ENCODE measurements at places on chromosomes 3 and 15.

GRCh38 chr3:197737319-197737649 is 580 bp upstream of the RUBCN start:
- no peak for DNase-seq

DNA sequence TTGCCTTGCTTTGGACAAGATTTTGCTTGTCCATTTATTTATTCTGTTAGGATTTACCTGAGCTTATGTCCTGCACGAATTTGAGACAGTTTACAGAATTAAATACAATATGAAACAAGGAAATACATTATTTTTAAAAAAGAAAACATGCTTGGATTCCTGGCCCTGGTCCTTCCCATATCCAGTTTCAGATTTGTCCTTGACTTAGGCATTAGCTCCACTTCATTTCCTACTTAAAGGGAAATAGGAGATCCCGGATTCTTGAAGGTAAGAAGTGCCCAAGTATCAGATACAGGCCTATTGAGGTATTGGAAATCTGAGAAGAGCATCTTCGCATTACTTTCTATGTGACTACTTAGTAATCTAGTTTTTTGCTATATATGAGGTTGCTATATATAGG is 672.0 kb downstream of the SI start:
- DNase-seq = no peak

DNA sequence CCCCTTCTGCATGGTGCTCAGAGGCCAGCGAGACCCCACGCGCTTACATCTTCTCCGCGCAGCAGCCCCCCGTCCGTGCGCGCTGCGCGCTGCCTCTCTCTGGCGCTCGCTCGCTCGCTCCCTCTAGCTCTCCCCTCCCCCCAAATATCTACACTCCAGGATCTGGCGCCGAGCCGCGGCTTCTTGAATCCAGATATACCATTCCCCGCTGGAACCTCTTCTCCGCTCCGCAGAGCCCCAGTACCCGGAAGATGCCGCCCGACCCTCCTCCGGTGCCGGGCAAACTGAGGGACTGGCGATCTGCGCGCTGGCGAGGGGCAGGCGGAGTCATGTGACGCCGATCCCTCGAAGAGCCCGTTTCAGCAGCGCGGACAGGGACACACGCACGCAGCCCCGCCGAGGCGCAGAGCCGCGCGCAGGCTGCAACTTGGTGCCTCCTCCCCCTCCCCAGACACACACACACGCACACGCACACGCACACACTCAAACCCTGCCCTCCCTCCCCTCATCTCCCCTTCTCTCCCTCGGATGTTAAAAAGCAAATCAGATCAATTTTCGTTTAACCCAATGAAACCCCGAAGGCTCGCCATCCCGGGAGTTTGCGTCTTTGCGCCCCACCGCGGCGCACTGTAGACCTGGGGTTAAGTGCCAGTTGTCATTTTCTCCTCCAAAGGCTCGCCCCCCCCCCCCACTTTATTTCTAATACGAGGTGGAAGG is at the start of gene RASGRF1:
Gene RASGRF1, minus strand, starts transcription at position 294 of the 717 bp plus-strand sequence. Its CDS starts 282 bp downstream, at position 12.
- DNase-seq = no peak

GRCh38 chr15:99074446-99074845 is 30.4 kb upstream of the SYNM start:
- DNase-seq = no peak

GRCh38 chr3:15113884-15114283 is 14.9 kb upstream of the RBSN start:
- no peak for DNase-seq

DNA sequence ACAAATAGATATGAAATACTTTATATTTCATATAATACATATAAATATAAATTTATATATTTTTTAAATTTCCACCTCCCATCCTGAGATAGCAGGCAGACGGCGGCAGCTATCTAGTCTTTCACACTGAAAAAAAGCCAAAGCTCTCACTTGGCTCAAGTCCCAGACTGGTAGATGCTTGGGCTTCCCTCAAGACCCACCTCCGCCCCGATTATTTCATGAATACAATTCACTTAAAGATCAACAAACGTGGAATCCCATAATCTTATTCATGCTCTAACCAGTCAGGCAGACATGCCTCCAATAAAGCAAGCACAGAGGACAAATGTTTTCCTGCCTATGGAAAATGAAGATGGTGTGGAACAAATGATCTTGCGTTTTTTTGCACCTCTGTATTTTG is 275.9 kb upstream of the NR2F2 start:
- no peak for DNase-seq

GRCh38 chr3:123586131-123586530 is 1.3 kb upstream of the HACD2 start:
- DNase-seq = peak; percentile 12

DNA sequence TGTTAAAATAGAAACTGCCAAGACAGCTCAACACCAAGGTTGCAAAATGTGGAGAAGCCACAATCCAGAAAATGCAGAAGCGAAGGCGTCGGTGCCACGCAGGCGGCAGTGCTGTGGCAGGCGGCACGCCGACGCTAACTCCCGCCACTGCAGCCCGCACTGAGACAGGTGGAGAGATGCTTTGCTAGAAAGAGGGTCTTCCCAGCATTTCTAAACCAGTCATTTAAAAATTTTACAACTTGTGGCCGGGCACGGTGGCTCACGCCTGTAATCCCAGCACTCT is 23.2 kb downstream of the CYFIP1 start:
- no peak for DNase-seq

GRCh38 chr3:9071936-9072666 is 108.8 kb upstream of the RAD18 start:
- no peak for DNase-seq

GRCh38 chr3:45010811-45011333 is 15.2 kb upstream of the CLEC3B start:
- no peak for DNase-seq

DNA sequence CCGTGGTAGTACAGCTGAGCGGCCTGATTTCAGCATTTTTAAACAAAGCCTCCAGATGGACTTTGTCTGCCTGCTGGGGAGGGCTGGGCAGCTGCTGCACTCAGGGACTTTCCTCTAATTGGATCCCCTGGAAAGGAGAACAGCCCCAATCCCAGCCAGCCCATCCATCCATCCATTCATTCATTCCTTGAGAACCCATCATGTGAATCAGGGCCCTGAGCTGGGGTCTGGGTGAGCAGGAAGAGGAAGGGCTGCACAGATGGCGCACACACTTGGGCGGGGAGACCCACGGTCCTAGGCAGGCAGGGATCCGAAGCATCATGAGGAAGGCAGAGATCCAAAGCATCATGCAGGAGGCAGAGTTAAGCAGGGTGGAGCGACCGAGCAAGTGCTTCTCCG is 45.7 kb downstream of the TPRA1 start:
- DNase-seq = no peak

Data from activated T-cell treated with anti-CD3 and anti-CD28 coated beads for 4 hours (primary cell).